ENCODE measurements at places on chromosomes 11 and 22. TPM values are rescaled to one million over a fixed set of nuclear protein-coding genes. Genes with fewer than 3 reads are reported as not detected.

The SLC22A9 gene
- total RNA-seq = not detected

The ASPHD2 gene
- 1.5 TPM for total RNA-seq

The MEI1 gene
- total RNA-seq = not detected

The UPK3A gene
- not detected for total RNA-seq

The ACTN3 gene
- total RNA-seq = not detected

The OR51E1 gene
- not detected for total RNA-seq

The UBTFL1 gene
- not detected for total RNA-seq

The PTPRCAP gene
- total RNA-seq = 0.30 TPM

The GLYATL1 gene
- total RNA-seq = not detected

The EFCAB6 gene
- total RNA-seq = 0.36 TPM

The PLAAT2 gene
- total RNA-seq = not detected

The USP2 gene
- total RNA-seq = 0.34 TPM

The RNF169 gene
- 6.8 TPM for total RNA-seq

The DERL3 gene
- total RNA-seq = 0.43 TPM

The SLC17A6 gene
- not detected for total RNA-seq

The MRGPRE gene
- 0.10 TPM for total RNA-seq

The SESN3 gene
- 0.11 TPM for total RNA-seq

The OR8B12 gene
- not detected for total RNA-seq

The CHADL gene
- not detected for total RNA-seq

The IL18BP gene
- total RNA-seq = 5.8 TPM

The NRIP3 gene
- total RNA-seq = 1.1 TPM

The APOA4 gene
- not detected for total RNA-seq

The CATSPER1 gene
- total RNA-seq = 2.1 TPM

The LGR4 gene
- 52.4 TPM for total RNA-seq

The TXNRD2 gene
- 34.1 TPM for total RNA-seq

The EHD1 gene
- total RNA-seq = 169 TPM

The OR10A2 gene
- total RNA-seq = not detected

The JAML gene
- not detected for total RNA-seq

The OR51E2 gene
- not detected for total RNA-seq

The SAA2 gene
- total RNA-seq = not detected

The VPREB1 gene
- not detected for total RNA-seq

The PRSS23 gene
- total RNA-seq = 543 TPM

The SLC22A25 gene
- not detected for total RNA-seq

The PTPN5 gene
- total RNA-seq = not detected

The FHIP1B gene
- 13.4 TPM for total RNA-seq

The PGR gene
- total RNA-seq = not detected

The RASGRP2 gene
- 1.1 TPM for total RNA-seq

The MUC2 gene
- total RNA-seq = 0.17 TPM

The PHF21B gene
- total RNA-seq = 1.1 TPM

The TNNT3 gene
- not detected for total RNA-seq

The TRPM5 gene
- not detected for total RNA-seq

The B4GALNT4 gene
- 21.3 TPM for total RNA-seq

The C22orf42 gene
- not detected for total RNA-seq

The KIAA1671 gene
- 7.9 TPM for total RNA-seq

The C11orf91 gene
- 1.0 TPM for total RNA-seq

The OR5B21 gene
- not detected for total RNA-seq

All from A549 treated with DMSO at 1 μM for 4 hours (cell line).